ENCODE measurements at places on chromosomes 2 and 18.

DNA sequence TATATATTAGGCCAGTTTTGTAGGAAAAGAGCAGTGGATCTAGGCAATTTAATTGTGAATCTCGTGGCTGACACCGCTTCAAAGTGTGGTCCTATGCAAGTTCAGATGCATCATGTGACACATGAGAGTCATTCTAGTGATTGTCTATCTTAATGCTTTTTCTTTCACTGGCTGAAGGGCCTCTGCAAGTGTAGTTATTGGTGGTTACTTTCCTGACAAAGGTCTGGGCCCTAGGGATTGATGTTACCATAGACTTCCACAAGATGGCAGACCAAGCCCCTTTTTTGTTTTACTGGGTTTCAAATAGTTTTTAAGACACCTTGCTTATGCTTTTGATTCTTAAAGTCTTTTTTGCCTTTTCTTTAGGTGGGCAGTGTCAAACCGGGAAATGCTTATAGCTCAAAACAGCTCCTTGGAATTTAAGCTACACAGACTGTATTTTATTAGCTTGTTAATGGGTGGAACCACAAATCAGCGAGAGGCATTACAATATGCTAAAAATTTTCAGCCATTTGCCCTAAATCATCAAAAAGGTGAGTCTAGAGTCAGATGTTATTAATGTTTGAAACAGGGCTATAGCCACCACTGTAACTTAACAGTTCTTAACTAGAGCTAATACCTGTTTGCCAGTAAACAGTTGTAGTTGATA is 25.9 kb downstream of the CD8A start:
- DNase-seq = peak; percentile 26

DNA sequence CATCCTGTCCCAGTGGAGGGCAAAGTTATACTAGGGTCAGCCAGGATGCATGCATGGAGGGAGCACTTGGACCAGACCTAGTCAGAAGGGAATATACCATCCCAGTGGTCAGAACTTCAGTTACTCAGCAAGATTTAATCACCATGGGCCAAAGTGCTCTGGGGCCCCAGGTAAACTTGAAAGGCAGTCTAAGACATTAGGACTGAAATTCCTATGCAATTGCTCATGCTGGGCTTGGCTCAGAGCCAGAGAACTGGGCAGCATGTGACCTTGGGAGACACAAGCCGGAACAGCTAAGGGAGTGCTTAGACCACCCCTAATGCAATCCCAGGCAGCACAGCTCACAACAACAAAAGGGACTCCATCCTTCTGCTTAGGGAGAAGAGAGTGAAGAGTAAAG is 401.3 kb downstream of the KCNJ3 start:
- DNase-seq = no peak

DNA sequence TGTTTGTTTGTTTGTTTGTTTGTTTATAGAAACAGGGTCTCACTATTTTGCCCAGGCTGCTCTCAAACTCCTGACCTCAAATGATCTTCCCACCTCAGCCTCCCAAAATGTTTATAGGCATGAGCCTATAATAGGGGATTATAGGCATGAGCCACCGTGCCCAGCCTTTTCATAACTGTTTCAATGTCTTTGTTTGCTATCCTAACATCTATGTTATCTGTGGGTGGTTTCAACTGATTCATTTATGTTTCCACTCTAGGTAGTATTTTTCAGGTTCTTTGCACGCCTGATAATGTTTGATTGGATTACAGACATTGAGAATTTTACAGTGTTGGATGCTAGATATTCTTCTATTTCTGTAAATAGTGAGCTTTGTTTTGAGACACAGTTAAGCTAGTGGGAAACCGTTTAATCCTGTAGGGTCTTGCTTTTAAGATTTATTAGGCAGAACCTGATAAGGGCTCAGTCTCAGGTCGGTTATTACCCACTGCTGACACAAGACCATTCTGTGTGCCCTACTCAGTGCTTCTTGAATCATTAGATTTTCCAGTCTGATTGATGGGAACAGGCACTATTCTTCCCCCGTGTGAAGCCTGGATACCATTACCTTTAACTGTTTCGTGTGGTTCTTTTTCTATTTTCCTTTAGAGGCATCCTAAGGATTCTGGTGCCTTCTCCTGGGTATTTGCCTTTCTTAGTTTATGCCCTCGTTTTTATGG is 76.5 kb upstream of the TMEM87B start:
- no peak for DNase-seq

GRCh38 chr2:137237055-137237454 is 471.7 kb downstream of the THSD7B start:
- peak; percentile 57 for DNase-seq

GRCh38 chr2:174692256-174692919 is 71.9 kb downstream of the CHRNA1 start:
- peak; percentile 52 for DNase-seq

DNA sequence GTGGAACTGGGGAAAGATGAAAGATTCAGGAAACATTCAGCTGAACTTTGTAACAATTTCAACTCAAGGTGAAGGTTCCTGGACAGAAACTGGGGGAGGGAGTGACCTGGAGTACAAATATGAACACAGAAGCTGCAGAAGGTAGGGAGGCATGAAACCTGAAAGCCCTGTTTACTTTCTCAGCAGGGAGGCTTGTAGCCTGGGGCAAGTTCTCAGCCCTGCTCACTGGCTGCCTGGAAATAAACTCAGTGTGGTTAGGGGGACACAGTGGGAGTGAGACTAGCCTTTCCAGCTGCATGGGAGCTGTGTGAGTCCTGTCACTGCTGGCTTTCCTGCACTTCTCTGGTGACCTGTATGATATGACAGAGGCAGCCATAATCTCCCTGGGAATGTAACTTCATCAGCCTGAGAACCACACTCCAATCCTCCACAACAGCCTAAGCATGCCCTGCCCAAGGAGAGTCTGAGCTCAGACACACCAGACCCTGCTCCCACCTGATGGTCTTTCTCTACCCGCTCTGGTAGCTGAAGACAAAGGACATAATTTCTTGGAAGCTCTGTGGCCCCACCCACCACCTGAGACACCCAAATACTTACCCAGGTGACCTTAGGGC is 77.0 kb downstream of the ZSWIM2 start:
- no peak for DNase-seq

GRCh38 chr2:105215586-105216192 is 25.9 kb upstream of the GPR45 start:
- DNase-seq = no peak

GRCh38 chr18:76380791-76381405 is 114.1 kb downstream of the ZNF516 start:
- DNase-seq = no peak

DNA sequence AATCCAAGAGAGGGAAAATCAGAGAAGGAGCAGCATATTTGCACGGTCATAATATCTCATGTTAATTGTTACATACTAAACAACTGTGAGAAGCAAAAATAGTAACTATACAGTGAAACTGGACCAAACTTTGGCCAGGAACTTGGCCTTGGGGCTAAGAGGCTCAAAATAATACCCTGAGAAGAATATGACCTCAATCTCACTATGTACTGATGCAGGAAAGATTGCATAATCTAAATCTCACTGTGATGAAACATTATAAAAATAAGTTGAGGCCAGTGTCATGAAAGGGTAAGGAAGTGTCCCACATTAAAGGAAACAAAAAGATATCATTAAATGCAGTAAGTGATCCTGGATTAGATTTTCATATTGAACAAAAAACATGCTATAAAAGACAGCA is 36.5 kb downstream of the ZRANB3 start:
- peak; percentile 43 for DNase-seq
